Central memory CD4-positive, alpha-beta T cell (primary cell): ENCODE measurements at places on chromosomes 11 and 22.

GRCh38 chr22:44259366-44260215, 53.2 kb downstream of the SHISAL1 start:
- no peak for DNase-seq

- no peak for DNase-seq
Measured at GRCh38 chr11:22742157-22742613, 75.8 kb downstream of the GAS2 start.

DNA sequence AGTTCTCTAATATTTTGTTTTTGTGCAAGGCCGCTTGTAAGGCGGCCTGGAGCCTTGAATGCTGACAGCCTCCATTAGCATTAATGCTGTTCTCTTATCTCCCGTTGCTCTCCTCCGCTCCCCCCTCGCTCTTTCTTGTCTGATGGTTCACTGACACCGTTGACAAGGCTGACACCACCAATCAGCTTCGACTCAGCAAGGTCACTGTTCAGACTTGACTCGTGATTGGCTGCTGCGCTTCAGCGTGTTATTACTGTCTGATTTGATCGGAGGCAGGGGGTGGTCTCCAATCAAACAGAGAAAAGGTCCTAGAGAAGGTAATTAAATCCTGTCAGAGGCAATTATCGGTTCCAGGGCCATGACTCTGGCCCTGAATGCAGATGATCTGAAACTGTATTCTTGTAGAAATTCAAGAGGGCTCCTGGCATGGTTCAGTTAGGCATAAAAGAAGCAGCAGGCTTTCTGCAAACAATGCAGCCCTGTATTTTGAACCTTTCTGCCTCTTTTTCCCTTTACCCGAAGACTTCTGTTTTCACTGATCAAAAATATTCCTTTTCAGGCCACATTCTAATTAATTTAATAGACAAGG, 49.3 kb upstream of the MPPED2 start:
- no peak for DNase-seq

DNA sequence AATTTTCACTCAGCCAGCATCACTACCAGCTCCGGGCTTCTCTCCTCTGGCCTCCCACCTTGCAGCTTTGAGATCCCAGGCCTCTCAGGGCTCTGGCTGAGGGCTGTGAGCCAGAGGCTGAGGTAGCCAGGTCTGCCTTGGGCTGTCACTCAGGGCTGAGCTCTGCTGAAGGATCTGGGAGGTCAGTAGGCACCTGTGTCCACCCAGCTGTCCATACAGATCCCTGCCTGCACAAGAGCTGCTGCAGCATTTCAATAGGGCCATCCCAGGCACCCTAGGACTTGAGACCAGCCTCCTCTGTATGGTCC, 12.6 kb downstream of the KCNQ1OT1 start:
- DNase-seq, result no peak

DNA sequence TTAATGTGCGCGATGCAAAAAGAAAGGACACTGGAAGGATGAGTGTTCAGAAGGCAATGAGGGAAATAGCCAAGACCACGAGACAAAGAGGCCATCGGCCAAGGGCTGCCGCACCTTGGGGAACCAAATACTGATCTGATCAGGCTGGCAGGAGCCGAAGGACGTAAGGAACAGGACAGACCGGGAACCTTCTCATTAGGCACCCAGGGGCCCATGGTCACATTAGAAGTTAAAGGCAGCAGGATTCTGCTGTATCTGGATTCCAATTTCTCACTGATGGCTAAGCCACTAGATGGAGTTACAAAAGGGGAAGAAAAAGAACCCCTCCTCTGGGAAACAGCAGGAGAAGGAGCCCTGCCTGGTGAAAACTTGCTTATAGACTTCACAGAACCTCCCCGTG, 28.8 kb upstream of the CPT1A start:
- DNase-seq, result no peak

DNA sequence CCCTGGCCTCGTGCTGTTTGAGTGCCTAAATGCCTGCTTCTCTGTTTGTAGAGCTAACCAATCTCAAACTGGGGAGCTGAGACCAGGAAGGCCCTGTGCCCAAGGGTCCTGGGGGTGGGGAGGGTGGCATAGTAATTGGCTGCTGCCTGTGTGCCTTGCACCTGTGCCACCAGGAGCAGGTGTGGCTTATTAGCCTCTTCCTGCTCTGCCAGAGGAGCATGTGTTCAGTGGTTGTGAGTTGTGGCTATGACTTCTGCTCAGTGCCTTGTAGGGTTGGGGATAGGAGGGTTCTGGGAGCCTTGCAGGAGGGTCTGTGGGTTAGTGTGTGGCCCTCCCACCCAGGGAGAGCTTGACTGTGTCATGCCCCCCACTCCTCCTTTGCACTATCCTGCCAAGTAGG, 109.2 kb downstream of the ZBTB16 start:
- DNase-seq, result no peak

- no peak for DNase-seq
Measured at GRCh38 chr11:75773595-75774353, 5.2 kb downstream of the DGAT2 start.

GRCh38 chr11:127996825-127997224, 590.5 kb downstream of the ETS1 start:
- DNase-seq, result no peak

DNA sequence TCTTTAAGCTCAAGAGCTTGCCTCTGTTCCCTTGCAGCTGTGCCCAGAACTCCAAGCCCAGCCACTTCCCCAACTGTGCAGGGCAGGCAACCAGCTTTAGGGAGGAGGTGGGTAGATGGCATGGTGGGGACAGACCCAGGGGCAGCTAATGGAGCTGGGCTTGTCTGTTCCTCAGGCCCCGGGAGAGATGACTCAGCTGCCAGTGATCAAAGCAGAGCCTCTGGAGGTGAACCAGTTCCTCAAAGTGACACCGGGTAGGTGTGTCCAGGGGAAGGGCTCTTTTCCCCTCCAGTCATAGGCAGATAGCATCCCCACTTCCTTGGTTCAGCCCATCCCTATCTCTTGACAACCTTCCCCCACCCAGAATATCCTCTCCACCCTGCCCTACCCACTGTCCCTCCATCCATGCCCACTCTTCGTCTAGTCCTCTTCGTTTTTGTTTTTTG, 32.4 kb downstream of the CREB3L1 start:
- DNase-seq, result no peak

DNA sequence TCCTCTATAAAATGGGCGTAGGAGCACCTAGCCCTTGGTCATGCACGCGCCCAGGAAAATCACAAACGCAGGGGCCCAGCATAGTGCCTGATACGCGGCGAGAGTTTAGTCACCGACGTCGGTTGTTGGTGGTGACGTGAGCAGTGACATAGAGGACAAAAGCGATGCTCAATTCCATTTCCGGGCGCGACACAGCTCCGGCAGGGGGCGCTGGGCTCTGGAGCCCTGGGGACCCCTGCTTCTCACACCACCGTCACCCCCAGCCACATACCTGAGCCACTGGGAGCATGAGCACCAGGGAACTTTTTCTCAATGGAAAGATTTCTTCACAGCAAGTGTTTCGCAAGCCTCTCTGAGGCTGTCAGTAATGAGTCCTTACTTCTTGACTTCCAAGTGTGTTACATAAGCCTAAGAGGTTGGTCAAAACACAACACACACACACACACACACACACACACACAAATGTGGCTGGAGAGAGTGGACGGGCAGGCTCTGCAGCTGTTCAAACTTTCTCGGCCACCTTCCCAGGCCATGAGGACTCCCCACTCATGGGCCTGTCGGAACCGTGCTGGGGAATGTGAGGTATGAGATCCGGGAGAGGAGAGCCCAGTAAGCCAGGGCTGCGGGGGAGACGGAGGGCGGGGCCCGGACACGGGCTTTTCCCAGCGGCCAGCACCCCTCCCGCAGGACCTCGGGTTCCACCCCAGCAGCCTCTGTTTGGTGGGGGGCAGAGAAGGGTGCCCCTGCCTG, 36.9 kb upstream of the LINC01488 start:
- DNase-seq, result no peak

DNA sequence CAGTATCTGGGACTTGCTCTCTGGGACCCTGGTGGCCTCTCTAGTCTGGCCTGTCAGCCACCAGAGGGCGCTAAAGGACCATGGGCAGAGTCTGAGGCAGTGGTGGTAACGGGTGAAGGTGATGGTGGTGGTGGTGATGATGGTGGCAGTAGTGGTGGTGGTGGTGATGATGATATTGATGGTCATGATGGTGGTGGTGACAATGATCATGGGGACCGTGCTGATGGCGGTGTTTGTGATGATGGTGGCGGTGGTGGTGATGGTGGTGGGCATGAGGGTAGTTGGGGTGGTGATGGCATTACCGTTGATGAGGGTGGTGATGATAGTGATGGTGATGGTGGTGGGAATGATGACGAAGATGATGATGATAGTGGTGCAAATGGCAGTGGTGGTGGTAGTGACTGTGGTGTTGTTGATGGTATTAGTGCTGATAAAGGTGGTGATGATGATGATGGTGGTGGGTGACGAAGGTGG, 16.0 kb downstream of the TRPM5 start:
- DNase-seq, result peak; percentile 77

GRCh38 chr11:8081591-8082250, 710 bp downstream of the TUB start:
- DNase-seq, result no peak

DNA sequence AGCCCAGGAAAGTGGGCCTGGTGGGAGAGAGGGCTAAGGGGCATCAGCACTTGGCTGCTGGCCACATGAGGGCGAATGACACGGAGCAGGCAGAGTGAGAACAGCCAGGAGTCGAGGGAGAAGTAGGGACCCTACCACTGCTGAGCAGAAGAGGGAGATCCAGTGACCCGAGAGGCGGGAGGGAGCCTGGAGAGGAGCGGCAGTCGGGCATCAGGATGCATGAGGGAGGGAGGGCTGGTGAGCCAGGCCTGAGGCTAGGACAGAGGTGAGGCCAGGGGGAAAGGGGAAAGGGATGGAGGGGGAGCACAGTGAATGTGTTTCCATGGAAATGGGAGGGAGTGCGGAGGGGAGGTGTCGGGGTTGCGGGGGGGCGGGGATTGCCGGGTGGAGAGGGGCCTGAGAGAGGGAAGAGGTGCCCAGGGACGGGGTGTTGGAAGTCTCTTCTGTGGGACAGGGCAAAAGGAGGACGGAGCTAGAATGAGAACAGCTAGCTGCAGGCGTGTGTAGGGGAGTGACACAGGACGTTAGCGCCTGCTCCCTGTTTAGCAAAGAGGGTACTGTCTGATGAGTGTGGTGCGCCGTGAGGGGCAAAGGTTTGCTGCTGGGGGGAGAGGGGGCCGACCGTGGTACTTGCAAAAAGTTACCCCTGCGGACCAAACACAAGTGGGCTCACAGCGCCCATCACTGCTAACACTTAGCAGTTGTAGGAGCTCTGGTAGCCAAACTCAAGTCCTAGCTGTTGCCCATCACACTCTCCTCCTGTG, 37.1 kb upstream of the WNT11 start:
- DNase-seq, result no peak

GRCh38 chr11:67356864-67357561, 3.7 kb upstream of the POLD4 start:
- DNase-seq, result peak; percentile 66

DNA sequence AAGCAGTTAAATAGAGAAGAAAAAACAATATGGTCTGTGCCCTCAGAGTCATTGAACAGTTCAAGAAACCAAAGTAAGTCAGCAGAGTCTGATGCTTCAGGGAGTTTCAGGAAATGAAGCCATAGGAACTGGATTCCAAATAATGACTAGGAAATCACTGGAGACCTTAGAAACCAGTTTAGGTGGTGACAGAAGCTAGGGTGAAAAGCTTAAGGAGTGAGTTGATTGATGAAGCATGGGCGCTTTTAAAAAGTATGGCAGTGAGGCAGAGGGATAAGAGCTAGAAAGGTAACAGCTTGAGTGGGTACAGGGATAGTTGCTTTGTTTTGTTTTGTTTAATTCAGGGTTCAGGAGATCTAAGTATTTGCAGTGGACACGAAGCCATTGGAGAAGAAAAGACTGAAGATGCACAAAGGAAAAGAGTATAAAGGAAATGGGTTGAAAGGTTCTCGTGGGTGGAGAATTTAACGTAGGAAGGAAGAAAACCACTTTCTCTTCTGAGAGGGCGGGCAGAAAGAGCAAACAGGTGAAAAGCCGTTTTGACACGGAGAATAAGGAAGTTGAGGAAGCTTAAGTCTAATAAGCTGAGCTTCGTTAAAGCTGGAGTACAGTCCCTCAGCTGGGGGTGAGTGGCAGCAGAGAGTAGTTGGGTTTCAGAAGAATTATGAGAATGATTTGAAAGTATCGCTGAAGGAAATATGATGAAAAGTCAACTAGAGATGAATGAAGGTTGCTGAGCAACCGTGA, 14.8 kb downstream of the SGSM3 start:
- peak; percentile 59 for DNase-seq

- DNase-seq, result no peak
Measured at GRCh38 chr22:49372530-49373288, 455.0 kb downstream of the BRD1 start.

DNA sequence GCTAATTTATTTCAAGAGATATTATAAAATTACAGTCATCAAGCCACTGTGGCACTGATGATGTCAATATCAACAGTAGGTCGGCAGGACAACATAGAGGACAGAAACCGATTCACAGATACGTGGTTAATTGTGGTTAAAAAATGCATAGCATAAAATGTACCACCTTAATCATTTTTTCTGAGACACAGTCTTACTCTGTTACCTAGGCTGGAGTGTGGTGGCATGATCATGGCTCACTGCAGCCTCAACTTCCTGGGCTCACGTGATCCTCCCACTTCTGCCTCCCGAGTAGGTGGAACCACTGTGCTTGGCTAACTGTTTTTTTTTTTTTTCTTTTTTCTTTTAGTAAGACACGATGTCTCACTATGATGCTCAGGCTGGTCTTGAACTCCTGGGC, 21.0 kb upstream of the TOLLIP start:
- no peak for DNase-seq

DNA sequence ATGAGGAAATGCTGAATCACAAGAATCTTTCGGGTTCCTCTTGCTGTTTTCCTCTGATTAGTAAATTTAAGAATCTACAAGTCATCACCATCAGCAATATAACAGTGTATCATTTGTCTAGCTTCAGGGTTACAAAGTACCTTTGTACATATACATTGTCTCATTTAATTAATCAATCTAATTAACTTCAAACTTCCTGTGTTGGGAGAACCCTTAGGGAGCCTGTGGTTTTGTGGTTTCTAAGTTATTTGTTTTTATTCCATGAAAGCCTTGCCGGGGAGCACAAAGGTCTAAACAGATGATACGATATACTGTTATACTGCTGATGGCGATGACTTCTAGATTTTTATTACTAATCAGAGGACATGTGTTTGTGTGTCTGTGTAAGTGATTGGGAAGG, 41.0 kb downstream of the TIMP3 start:
- no peak for DNase-seq

- DNase-seq, result no peak
Measured at GRCh38 chr22:20523086-20523983, 15.9 kb downstream of the MED15 start.

DNA sequence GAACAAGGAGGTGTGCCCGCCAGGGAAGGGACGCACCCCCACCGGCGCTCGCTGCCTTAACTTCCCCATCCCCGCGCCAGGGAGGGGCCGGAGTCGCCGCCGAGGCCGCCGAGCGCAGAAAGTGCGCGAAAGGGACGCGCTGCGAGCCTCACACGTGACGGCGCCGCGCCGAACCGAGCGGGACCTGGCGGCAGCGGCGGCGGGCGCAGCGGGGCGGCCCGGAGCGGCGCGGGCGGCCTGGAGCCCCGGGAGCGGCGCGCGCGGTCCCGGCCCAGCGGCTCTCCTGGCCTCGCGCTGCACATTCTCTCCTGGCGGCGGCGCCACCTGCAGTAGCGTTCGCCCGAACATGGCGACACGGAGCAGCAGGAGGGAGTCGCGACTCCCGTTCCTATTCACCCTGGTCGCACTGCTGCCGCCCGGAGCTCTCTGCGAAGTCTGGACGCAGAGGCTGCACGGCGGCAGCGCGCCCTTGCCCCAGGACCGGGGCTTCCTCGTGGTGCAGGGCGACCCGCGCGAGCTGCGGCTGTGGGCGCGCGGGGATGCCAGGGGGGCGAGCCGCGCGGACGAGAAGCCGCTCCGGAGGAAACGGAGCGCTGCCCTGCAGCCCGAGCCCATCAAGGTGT, at the start of gene SORL1:
TSS of gene SORL1 (plus strand) at position 329 of the 623 bp plus-strand sequence. CDS start at position 347, 18 bp downstream.
- DNase-seq, result peak; percentile 66
